Breast epithelium (tissue), 4 donors: ENCODE measurements at places on chromosomes 11 and 22. TPM values are rescaled to one million over a fixed set of nuclear protein-coding genes. Genes with fewer than 3 reads are reported as not detected.

The RAPSN gene
- total RNA-seq = not detected

The OR8A1 gene
- total RNA-seq = not detected

The FGF3 gene
- total RNA-seq = not detected

The TMEM86A gene
- 16.7 TPM for total RNA-seq

DNA sequence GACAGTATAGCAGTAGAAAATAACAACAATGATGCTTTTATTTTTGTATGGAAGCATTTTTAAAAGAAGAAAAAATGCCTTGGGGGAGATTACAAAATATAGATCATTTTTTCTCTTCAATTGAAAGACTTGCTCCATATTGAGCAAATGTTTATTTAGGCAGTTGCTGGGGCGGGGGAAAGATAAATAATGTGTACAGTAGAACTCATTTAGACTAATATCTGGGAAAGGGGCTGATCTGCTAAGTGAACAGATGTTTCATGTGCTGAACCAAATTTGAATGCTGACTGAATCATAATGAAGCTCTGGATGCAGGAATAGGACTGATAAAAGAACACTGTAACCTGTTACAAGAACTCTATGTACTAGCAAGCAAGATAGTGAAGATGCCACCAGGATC lies 457.1 kb upstream of the TENM4 start:
- no peak for DNase-seq

- DNase-seq = no peak
Measured at GRCh38 chr11:134714021-134714656, 302.1 kb upstream of the B3GAT1 start.

DNA sequence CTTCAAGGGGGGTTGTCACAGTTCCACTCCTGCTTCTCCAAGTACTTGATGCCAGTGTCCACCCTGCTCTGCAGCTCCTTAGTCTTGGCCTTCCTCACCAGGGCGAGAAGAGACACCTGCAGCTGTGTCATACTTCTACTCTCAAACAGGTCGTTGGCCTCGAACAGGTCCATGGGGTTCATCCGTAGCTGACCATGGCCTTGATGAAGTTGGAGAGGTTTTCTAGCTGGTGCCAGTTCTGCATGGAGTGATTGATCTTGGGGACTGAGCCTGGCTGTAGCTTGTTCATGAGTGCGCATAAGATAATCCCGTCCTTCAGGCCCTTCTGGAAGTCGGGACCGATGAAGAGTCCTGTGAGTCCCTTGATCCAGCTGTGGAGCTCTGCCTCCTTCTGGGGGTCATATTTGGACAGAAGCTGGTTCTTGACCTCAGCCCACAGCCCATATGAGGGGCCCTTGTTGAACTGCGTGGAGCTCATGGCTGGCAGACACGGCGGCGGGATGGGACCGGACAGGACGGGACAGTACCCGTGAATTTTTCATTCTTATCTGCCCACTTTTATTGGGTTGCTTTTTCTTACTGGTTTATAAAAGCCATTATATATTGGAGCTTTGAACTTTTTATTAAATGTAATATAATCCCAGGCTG lies 33.4 kb upstream of the HORMAD2 start:
- DNase-seq = no peak

DNA sequence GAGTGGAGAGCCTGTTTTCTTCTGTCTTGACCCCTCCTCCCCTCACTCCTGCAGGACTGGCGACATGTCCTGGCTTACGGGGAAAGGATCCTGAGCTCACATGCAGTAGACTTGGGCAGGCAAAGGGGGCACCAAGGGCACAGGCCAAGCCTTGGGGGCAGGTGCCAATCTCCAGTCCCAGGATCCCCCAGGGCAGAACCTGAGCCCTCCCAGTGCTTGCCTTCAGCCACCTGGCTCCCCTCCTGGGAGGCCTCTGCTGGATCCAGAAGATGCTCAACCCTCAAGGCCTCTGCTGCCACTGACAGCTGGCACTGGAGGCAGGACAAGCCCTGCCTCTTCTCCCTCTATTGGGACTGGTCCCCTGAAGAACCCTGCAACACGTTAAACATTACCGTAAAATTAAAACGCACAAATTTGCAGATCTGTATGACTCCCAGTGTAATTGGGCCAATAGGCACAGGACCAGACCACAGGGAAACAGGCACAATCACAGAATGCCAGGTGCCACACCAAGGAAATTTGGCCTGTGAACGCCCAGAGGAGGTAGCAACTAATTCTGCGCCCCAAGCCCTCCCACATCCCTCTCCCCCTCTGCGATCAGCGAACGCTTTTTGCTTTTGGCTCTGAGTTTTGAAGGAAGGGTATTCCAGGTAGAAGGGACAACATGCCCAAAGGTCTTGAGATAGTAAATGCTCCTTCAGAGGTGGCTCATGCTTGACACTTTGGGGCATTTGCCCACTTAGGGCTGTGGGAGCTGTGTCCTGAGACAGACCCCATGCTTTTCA lies 967 bp upstream of the LZTR1 start:
- DNase-seq = no peak

GRCh38 chr22:43474161-43475101 lies 62.6 kb downstream of the MPPED1 start:
- no peak for DNase-seq

DNA sequence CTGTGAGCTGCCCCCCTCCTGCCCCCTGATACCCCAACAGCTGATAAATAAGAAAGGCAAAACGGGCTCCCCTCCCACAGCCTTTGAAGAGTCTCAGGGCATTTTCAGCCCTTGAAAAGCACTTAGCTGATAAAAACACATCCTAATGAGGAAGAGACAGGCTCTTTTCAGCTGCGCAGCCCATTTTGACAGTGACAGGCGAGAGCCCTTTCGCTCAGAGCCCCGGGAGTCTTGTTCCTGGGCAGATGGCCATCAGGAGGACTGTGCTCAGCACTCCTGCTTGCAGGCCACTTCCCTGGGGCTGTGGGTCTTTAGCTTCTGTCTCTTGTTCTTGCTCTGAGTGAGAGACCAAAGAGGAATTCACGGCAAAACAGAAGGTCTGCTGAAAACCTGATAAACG lies 757.2 kb downstream of the BRD1 start:
- DNase-seq = no peak

- DNase-seq = no peak
Measured at GRCh38 chr11:64871492-64871891, 6.9 kb downstream of the EHD1 start.

- DNase-seq = no peak
Measured at GRCh38 chr22:24995649-24996180, 43.2 kb downstream of the KIAA1671 start.
